Aortic smooth muscle cell (primary cell): ENCODE measurements at places on chromosomes 5 and 9. TPM values are rescaled to one million over a fixed set of nuclear protein-coding genes. Genes with fewer than 3 reads are reported as not detected.

PCDHB15 gene
- total RNA-seq: 0.53 and 0.56 TPM in 2 replicates

RNF208 gene
- total RNA-seq: 0.40 and 0.50 TPM in 2 replicates

CDH18 gene
- 0.12 TPM in 1 of 2 replicates, not detected in the other for total RNA-seq

PIP5K1B gene
- total RNA-seq: under 0.01 and 0.06 TPM in 2 replicates

SARDH gene
- 2.5 and 7.4 TPM in 2 replicates for total RNA-seq

CTXN3 gene
- not detected in 2 replicates for total RNA-seq

RNF180 gene
- 6.1 and 8.2 TPM in 2 replicates for total RNA-seq

TSLP gene
- 18.9 and 26.5 TPM in 2 replicates for total RNA-seq

ZNF300 gene
- 4.4 and 4.9 TPM in 2 replicates for total RNA-seq

IL3 gene
- total RNA-seq: not detected in 2 replicates

CKS2 gene
- total RNA-seq: 62.5 and 101 TPM in 2 replicates

VCAN gene
- 2,202 and 3,471 TPM in 2 replicates for total RNA-seq

FBP1 gene
- not detected in 2 replicates for total RNA-seq
